Osteocyte (in vitro differentiated cells): ENCODE measurements at places on chromosomes 3 and 15. TPM values are rescaled to one million over a fixed set of nuclear protein-coding genes. Genes with fewer than 3 reads are reported as not detected.

DNA sequence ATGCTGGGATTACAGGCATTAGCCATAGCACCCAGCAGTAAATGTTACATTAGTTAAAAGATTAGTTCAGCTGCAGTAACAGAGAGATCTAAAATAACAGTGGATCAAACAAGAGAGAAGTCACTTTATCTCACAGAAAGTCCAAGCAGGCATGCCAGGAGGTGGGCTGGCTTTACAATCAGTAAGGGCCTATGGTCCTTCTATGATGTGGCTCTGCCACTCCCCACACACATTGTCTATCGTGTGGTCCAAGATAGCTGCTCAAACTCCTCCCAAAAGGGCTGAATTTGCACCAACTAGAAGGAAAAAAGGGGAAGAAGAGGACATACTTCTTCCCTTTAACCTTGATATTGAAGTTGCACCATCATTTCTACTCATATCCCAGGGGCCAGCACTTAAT is 4.6 kb upstream of the RUVBL1 start:
- H3K36me3 ChIP-seq, result no peaks in the 10 kb centered on the region
- peaks cover 14% of the 10 kb centered on the region for H3K27me3 ChIP-seq
- H3K4me1 ChIP-seq, result peaks cover 9% of the 10 kb centered on the region
- no peak overlapping the region for H3K4me3 ChIP-seq
- no peak for DNase-seq
- no peak overlapping the region for H3K27ac ChIP-seq

DNA sequence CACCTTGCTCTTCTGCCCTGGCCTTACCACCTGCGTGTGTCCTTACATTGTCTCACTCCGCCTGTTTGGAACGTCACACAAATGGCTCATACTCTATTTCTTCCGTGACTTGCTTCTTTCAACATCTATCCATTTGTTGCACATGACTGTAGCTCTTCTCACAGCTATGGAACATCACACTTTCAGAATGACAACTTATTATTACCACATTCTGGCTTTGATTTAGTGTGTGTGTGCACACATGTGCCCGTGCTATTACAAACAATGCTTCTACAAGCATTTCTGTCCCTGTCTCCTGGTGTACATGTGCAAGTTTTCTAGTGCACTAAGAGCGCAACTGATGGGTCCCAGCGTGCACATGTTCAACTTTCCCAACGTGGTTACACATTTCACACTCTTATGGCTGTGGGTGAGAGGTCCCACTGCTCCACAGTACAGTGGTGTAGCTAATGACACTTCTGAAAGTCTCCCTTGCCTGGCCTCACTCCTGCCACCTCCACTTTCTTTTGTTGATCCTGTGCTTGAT is 37.8 kb downstream of the PTH1R start:
- peaks cover 10% of the 10 kb centered on the region for H3K4me1 ChIP-seq
- H3K27ac ChIP-seq, result no peak overlapping the region
- no peak overlapping the region for H3K4me3 ChIP-seq
- DNase-seq, result no peak
- peaks cover 40% of the 10 kb centered on the region for H3K36me3 ChIP-seq

HIGD2B gene
- total RNA-seq, result not detected in 2 replicates

- peaks cover 2% of the 10 kb centered on the region for H3K27me3 ChIP-seq
- no peaks in the 10 kb centered on the region for H3K36me3 ChIP-seq
- H3K4me3 ChIP-seq, result no peak overlapping the region
- no peak for DNase-seq
Observed at GRCh38 chr15:61175024-61175423, 54.1 kb downstream of the RORA start.

DUOX2 gene
- total RNA-seq, result 0.08 TPM in 1 of 2 replicates, not detected in the other

- DNase-seq, result no peak
- peaks cover 48% of the 10 kb centered on the region for H3K4me1 ChIP-seq
- H3K36me3 ChIP-seq, result no peaks in the 10 kb centered on the region
- no peak overlapping the region for H3K4me3 ChIP-seq
- H3K27me3 ChIP-seq, result no peaks in the 10 kb centered on the region
- H3K27ac ChIP-seq, result no peak overlapping the region
Observed at GRCh38 chr15:48887144-48887543, 9.2 kb downstream of the EID1 start.

TRIM42 gene
- total RNA-seq, result not detected in 2 replicates

DNA sequence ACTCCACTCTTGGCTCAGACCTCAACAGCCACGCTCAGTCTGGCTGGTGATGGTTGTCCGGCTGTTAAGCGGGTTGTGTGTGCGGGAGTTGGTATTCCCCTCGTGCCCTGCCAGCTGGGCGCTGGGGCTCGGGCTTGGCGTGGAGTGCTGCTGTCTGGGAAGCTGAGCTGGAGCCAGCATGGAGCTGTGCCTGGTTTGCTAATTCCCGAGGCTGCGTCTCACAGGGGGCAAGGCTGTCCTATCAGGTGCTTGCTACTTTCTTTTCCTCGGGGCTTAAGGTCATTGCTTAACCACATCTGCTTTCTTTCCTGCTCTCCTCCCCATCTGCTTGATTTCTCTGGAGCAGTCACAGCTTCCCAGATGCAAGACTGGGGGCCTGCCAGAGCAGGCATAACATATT is 29.9 kb downstream of the PDIA5 start:
- H3K4me3 ChIP-seq, result no peak overlapping the region
- H3K27ac ChIP-seq, result peak overlapping the region; percentile 21
- peaks cover 19% of the 10 kb centered on the region for H3K4me1 ChIP-seq
- no peak for DNase-seq
- H3K36me3 ChIP-seq, result peaks cover 35% of the 10 kb centered on the region

STRA6 gene
- 23.2 and 25.8 TPM in 2 replicates for total RNA-seq

CHRNA7 gene
- total RNA-seq, result 0.37 and 0.73 TPM in 2 replicates

VGLL3 gene
- total RNA-seq, result 528 and 587 TPM in 2 replicates

VIPR1 gene
- 8.9 and 9.2 TPM in 2 replicates for total RNA-seq

GRCh38 chr3:64349551-64349950 is 124.3 kb upstream of the PRICKLE2 start:
- no peaks in the 10 kb centered on the region for H3K27me3 ChIP-seq
- peaks cover 58% of the 10 kb centered on the region for H3K4me1 ChIP-seq
- no peak overlapping the region for H3K4me3 ChIP-seq

ZNF280D gene
- 16.1 and 16.5 TPM in 2 replicates for total RNA-seq

- H3K4me3 ChIP-seq, result no peak overlapping the region
- H3K27me3 ChIP-seq, result no peaks in the 10 kb centered on the region
- no peak for DNase-seq
Observed at GRCh38 chr3:63523100-63523499, 129.4 kb upstream of the SNTN start.

- no peak overlapping the region for H3K4me3 ChIP-seq
- peaks cover 3% of the 10 kb centered on the region for H3K36me3 ChIP-seq
- no peak for DNase-seq
- no peak overlapping the region for H3K27ac ChIP-seq
Observed at GRCh38 chr15:51796847-51797401, 32.5 kb upstream of the TMOD3 start.

GRCh38 chr3:20056725-20057611 is 16.7 kb downstream of the KAT2B start:
- H3K36me3 ChIP-seq, result no peaks in the 10 kb centered on the region
- peak overlapping the region; percentile 47 for H3K27ac ChIP-seq
- no peaks in the 10 kb centered on the region for H3K27me3 ChIP-seq
- no peak overlapping the region for H3K4me3 ChIP-seq
- DNase-seq, result no peak

DNA sequence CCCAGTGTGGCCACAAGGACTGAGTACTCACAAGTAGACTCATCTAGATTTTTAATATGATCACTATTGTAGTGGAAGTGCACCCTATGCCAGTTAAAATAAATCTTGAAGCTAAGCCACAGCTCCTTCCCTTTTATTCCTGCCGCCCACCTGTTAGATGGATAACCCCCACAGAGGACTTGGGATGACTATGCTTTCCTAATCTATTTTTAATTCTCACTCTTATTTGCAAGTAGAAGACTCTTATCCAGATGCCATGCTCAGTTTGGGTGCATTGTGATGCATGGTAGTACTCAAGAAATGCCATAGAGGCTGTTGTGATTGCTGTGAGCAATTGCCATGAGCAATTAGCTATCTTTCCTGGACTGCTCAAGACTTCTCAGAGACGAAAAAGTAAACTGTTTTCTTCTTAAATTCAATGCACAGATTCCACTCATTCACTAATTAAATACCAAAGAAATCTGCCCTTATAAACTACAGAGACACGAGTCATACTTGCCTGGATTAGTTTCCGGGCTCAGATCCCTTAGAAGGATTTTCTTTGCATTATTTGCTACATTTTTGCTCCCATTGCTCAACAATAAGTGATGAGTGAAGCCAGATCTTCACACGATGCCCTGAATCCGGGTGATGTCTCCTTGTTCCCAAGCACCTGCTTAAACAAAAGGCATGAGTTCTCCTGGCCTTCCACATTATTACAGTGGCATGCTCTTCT is 472.1 kb downstream of the SOX2 start:
- no peaks in the 10 kb centered on the region for H3K4me1 ChIP-seq
- H3K4me3 ChIP-seq, result no peak overlapping the region
- peaks cover 12% of the 10 kb centered on the region for H3K27me3 ChIP-seq

DNA sequence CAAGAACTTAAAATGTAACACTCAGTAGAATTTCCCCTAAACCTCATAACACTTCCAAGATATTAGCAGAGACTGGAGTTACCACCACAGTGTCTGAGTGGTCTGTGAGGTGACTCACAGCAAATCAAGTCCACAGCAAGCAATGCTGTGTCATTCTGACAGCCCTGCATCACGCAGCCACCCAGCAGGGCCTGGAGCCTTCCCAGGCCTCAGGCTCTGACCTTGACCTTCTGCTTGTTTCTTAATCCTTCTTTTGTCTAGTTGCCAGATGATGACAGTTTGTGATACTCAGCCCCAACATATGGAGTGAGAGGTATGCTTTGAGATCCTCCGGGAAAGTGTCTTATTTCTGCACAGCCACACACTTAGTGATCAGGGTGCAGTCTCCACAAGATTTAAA is 82.5 kb downstream of the TOP2B start:
- H3K36me3 ChIP-seq, result peaks cover 9% of the 10 kb centered on the region
- peaks cover 55% of the 10 kb centered on the region for H3K4me1 ChIP-seq
- no peak overlapping the region for H3K4me3 ChIP-seq
- no peak for DNase-seq
- H3K27me3 ChIP-seq, result no peaks in the 10 kb centered on the region

- no peaks in the 10 kb centered on the region for H3K36me3 ChIP-seq
- no peaks in the 10 kb centered on the region for H3K4me1 ChIP-seq
- DNase-seq, result no peak
- no peaks in the 10 kb centered on the region for H3K27me3 ChIP-seq
Observed at GRCh38 chr3:151197981-151198767, 4.8 kb downstream of the GPR171 start.

GRCh38 chr3:133136114-133137041 is 98.2 kb downstream of the TMEM108 start:
- no peak overlapping the region for H3K27ac ChIP-seq
- no peak for DNase-seq
- H3K27me3 ChIP-seq, result peaks cover 3% of the 10 kb centered on the region
- H3K4me3 ChIP-seq, result no peak overlapping the region

ECE2 gene
- total RNA-seq, result not detected in 2 replicates

DNA sequence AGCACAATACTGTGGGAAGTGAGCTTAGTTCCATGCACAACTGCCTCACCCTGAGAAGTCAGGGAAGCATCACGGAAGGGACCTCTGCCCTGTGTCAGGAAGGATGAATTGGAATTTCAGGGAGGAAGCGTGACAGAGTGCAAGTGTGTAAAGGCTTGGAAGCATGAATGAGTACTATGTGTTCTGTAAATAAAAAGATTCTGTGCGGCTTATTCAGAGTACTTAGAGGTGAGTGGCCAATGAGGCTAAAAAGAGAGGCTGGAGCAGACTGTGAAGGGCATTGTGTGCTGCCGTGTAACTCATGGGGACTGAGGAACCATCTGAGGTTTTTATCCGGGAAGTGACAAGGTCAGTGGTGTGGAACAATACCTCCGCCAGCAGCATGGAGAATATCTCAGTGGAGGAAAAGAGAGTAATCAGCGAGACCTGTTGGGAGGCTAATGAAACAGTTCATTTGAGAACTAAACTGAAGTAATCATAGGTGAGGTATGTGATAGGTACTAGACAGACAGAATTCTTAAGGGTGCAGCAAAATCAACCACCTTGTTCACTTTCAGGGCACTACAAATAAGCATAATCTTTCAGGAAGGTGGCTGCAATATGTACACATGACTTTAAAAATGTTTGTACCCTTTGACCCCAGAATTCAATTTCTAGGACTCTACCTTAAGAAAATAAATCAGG is 64.9 kb upstream of the SPRED1 start:
- H3K27ac ChIP-seq, result no peak overlapping the region
- no peaks in the 10 kb centered on the region for H3K36me3 ChIP-seq
- no peak for DNase-seq
- H3K27me3 ChIP-seq, result peaks cover 9% of the 10 kb centered on the region

P3H2 gene
- total RNA-seq, result 132 and 143 TPM in 2 replicates

GRCh38 chr15:56835718-56836171 is 82.7 kb upstream of the TCF12 start:
- no peaks in the 10 kb centered on the region for H3K36me3 ChIP-seq
- H3K4me1 ChIP-seq, result peaks cover 41% of the 10 kb centered on the region
- H3K27ac ChIP-seq, result no peak overlapping the region
- no peak for DNase-seq
- no peaks in the 10 kb centered on the region for H3K27me3 ChIP-seq
- no peak overlapping the region for H3K4me3 ChIP-seq

GRCh38 chr3:15976524-15976923 is 178.7 kb upstream of the ANKRD28 start:
- peaks cover 24% of the 10 kb centered on the region for H3K4me1 ChIP-seq
- peaks cover 7% of the 10 kb centered on the region for H3K36me3 ChIP-seq
- H3K27ac ChIP-seq, result peak overlapping the region; percentile 77

- H3K4me3 ChIP-seq, result no peak overlapping the region
- DNase-seq, result no peak
- no peaks in the 10 kb centered on the region for H3K36me3 ChIP-seq
- peaks cover 15% of the 10 kb centered on the region for H3K4me1 ChIP-seq
Observed at GRCh38 chr3:24850245-24850644, 355.6 kb upstream of the THRB start.

C3orf49 gene
- total RNA-seq, result not detected in 2 replicates

GOLGA6L7 gene
- total RNA-seq, result not detected in 2 replicates

DNA sequence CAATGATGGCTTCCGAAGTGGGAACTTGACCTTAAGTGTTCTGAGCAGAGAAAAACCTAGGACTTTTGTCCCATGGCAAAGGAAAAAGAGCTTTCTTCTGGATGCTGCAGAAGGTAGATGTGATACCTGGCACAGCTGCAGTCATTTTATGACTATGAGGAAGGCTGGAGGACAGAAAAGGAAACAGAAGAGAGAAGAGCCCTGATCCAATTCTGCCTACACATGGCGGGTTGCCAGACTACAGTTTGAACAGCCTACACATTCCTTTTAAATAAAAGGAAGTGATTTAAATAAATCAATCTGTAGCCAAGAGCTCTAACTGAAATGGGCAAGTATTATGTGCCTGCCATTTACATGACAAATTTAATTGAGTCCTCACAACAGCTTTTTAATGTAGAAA is 43.6 kb upstream of the CHRNB4 start:
- H3K27ac ChIP-seq, result no peak overlapping the region
- H3K36me3 ChIP-seq, result no peaks in the 10 kb centered on the region
- no peak overlapping the region for H3K4me3 ChIP-seq
- H3K4me1 ChIP-seq, result peaks cover 2% of the 10 kb centered on the region

GRCh38 chr3:127183931-127184869 is 8.7 kb upstream of the PRR23E start:
- no peak overlapping the region for H3K27ac ChIP-seq
- no peak overlapping the region for H3K4me3 ChIP-seq
- DNase-seq, result peak; percentile 80
- no peaks in the 10 kb centered on the region for H3K36me3 ChIP-seq

GRCh38 chr3:36514171-36514570 is 133.9 kb downstream of the STAC start:
- H3K4me1 ChIP-seq, result no peaks in the 10 kb centered on the region
- H3K27me3 ChIP-seq, result peaks cover 2% of the 10 kb centered on the region
- no peak overlapping the region for H3K27ac ChIP-seq
